Stimulated activated CD4-positive, alpha-beta T cell treated with anti-CD3 and anti-CD28 coated beads, Interleukin-12 subunit alpha, Interleukin-12 subunit beta, amount 100 ng/mL, for 4 hours (primary cell): ENCODE measurements at places on chromosomes 5 and 9.

- DNase-seq = no peak
These were observed 63.1 kb downstream of the DOCK8 start for GRCh38 chr9:277601-278295.

DNA sequence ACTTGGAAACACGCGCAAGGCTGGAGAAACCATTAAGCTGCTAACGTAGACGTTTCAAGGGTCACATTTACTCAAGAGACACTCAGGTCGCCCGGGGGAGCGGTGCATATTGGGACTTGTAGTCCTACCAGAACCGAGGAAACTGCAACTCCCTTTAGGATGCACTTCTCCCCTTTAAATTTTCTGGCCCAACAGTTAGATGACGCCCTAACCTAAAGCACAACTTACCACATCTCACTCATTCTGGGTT lies 384 bp upstream of the DMXL1 start:
- peak; percentile 66 for DNase-seq

DNA sequence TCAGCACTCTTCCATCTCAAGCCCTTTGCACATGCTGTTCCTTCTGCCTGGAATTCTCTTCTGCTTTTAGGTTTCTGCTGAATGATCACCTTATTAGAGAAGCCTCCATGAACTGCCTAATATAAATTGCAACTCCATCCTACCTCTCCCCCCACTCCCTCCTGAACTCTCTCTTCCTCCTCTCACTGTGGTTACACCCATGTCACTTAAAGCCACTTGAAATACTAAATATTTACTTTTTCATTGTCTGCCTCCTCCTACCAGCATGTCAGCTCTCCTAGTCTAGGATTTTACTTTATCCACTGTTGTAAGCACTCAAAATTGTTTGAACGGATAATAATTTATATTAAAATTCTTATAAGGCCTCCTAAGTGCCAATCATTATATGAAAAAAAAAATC lies 43.8 kb downstream of the ACTL7B start:
- no peak for DNase-seq

GRCh38 chr9:130701059-130702022 lies 7.8 kb downstream of the EXOSC2 start:
- DNase-seq = peak; percentile 65

DNA sequence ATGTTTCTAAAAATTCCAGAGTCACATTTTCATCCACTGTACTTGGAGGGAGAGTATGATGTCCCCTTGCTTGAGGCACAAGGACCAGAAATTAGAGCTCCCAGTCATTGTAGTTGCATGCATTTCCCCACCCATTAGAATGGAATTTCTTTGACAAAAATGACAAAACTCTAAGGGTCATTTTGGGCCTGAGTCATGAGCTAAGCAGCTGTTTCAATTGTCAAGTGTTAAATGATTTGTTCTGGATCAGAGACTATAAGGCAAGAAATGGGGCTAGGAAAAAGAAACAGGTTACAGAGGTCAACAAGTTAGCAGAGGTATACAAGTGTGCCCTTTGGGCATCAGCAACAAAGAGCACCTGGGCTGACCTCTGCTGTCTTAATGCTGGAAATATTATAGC lies 131.2 kb upstream of the IQGAP2 start:
- DNase-seq = no peak

DNA sequence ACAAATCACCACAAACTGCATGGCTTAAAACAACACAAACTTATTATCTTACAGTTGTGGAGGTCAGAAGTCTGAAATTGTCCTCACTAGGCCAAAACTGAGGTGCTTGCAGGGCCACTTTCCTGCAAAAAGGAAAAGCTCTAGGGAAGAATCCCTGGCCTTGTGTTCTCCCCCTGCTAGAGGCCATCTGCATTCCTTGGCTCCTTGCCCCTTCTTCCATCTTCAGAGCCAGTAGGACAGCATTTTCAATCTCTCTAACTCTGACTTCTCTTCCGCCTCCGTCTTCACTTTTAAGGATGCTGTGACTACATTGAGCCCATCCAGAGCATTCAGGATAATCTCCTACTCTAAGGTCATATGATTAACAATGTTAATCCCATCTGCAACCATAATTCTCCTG lies 236.6 kb downstream of the CDK5RAP2 start:
- DNase-seq = no peak

DNA sequence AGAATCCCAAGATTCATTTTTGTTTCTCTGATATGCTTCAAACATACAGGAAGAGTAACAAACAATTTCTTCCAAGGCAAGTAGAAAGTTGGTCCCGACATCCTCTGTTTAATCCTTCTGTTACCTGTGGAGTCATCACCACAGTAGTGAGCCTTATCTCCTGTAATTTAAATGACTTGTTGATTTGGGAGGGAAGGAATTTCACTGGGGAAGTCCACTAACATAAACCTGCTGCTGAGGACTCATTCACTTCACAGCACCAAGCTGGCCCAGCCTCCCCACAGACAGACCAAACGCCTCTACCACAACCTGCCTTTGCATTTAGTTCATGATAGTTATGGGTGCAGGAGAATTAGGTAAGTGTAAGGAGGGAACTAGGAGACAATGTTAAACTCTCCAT lies 63.2 kb downstream of the PRKACG start:
- DNase-seq = no peak

DNA sequence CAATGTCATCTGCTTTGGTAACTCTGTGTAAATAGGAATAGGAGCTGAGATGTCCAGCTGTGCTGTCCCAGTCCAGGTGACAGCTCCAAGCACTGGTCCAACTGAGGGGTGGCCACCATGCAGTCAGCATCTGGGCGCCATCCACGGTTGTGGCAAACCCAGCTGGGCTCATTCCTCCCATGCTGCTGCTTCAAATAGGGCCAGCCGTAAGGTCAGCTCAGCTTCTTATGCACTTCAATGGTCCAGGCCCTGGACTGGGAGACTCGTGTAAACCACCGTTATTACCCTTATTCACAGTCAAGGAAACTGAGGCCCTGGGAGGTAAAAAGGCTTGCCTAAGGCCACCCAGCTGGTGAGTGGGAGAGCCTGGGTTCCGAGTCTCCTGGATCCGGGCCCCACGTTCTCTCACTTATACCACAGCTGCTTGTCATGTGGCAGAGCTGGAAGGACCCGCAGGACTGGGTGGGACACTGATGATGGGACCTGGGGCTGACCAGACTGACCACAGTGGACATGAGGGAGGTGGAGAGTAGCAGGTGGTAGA lies 38.7 kb upstream of the ANGPTL2 start:
- DNase-seq = no peak

DNA sequence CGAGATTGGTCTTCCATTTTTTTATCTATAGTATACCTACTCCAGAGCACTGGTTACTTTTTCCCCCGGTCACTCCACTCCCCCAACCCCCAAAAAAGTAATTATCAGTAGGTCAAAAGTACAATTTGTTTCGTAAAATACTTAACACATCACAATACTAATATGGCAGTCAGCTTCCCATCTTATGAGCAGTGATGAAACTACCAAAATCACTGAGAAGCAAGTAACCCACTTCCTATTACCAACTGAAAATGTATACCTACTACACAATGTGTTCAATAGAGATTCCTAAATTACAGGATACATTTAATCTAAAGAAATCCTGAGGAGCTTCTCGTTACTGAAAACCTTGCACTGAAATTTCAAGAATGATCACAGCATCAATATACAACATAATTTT lies 1.9 kb downstream of the CERT1 start:
- no peak for DNase-seq

DNA sequence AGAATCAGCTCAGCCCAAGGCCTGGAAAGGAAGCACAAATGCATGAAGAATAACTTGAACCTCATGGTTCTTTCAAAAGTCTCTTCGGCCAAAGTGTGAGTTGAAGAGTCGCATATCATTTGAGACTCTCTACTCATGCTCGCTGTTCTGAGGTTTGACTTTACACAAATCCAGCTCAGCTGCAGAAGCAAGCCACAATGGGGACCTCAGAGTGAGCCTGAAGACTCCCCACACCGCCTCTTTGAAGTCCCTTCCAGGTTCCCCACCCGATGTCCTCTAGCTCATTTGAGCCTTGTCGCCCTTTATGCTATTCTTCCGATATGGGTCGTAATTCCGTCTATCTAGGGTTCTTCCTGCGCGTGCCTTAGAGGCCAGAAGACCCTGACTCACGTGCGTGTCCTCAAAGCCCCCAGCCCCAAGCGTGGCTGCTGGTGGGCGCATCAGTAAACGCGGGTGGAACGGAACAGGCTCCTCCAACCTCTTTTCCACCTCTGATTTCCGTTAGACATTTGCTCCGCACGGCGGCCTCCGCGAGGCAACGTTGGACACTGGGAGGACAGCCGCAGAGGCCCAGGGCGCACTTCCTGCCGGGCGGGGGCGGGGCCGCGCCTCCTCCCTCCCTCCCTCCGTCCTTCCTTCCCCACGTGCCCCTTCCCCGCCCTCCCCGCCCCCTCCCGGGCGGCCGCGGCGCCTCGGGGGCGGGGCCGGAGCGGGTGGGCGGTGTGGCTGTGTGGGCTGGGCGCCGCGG lies at the start of gene SNX30:
Gene SNX30 (plus strand): TSS at position 745 of the 748 bp plus-strand sequence. CDS start 242 bp downstream, outside the sequence.
- peak; percentile 71 for DNase-seq

DNA sequence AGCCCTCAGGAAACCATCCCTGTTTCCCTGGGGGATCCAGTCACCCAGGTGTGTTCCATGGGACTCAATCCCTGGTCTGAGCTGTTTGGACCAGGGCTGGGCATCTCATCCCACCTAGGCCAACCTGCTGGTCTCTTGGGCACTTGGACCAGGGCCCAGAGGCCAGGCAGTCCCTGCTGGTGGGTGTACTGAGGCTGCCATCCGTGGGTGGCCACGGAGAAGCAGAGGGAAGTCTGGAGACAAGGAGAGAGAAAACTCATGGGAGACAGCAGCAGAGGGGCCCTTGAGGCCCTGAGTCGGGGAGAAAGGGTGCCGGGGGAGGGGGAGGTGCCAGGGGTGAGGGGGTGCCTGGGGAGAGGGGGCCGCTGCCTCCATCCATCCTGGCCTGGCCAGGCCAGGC lies 247.8 kb downstream of the PBX3 start:
- no peak for DNase-seq

- DNase-seq = no peak
These were observed 5.5 kb downstream of the OBP2B start for GRCh38 chr9:133203506-133204075.

GRCh38 chr9:23582836-23583235 lies 243.2 kb downstream of the ELAVL2 start:
- no peak for DNase-seq

GRCh38 chr5:8756498-8757084 lies 789.3 kb downstream of the SEMA5A start:
- no peak for DNase-seq

DNA sequence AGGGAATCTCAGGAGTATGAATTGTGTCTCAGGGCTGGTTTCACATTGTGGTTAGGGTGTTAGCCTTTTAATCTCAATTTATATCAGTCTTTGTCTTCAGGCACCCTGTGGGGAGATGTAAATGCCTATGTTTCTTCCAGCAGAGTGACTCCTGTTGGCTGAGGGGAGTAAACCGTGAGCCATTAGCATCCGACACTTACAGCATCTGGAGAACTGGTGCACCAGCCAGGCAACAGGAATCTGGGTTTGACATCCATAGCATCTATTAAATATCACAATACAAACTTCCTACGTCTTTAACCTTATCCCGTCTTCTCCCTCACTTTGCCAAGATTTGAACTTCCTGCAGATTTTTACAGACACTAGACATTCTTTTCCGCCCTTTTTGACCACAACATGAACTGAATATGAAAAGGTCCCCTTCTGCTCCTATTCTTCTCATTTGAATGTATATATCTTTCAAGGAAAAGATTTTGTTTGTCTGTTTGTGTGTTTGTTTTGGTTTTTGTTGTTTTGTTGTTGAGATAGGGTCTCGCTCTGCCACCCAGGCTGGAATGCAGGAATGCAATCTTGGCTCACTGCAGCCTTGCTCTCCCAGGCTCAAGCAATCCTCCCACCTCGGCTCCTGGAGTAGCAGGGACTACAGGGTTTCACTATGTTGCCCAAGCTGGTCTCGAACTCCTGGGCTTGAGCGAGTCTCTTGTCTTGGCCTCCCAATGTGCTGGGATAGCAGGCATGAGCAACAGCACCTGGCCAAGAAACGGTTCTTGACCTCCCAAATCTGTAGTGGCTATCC lies 626.2 kb downstream of the TLR4 start:
- no peak for DNase-seq

DNA sequence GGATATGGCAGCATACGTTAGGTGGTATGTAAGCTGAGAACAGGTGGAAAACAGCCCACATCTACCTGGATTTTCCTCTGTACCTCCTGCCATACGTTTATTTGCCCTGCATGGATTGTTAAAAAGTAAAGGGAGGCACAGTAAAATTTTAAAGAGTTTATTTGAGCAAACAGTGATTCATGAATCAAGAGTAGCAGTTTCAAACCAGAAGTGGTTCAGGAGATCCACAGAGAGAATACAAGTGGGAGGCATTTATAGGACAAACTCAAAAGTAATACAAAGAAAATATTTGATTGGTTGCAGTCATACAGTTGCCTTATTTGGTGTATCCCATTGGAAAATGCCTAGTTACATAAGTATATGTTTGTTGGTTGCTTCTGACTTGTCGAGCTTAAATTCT lies 117.6 kb downstream of the FAM170A start:
- DNase-seq = no peak

DNA sequence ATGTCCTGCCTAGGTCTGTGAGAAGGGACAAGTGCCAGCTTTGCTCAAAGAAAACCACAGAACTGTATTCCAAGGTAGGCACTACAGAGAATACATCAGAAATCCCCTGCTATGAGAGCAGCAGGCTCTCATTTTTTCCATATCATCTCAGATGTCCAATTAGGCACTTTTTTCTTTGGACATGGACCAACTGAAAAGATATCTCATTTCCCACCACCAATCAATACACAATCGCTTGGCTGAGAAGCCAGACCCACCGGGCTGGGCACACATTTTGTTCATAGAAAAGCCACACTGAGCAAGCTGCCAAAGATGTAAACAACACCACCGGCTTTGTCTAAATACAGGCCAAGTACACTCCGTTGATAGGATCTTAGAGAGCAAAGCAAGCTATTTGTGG lies 25.9 kb downstream of the STOM start:
- no peak for DNase-seq

DNA sequence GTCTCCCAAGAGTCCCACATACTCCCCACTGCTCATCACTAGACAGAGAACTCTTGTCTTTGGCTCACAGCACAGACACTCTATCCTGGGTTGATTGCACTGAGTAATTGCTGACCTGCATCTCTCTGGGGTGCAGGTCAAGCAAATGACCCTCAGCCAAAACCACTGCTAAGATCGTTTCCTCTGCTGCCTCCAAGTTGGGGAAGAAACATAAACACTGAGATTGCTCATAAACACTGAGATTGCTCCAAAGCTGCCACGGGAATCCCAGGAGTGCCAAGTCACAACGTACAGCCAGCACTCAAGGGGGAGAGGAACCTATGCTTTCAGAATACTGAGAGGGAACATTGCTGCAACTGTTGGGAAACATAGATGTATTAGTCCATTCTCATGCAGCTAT lies 1402.1 kb upstream of the ACO1 start:
- DNase-seq = no peak
